G401 (cell line): ENCODE measurements at places on chromosomes 13 and 19.
A peak's percentile ranks its signal among the peaks of the same experiment; 100 is the strongest.

DNA sequence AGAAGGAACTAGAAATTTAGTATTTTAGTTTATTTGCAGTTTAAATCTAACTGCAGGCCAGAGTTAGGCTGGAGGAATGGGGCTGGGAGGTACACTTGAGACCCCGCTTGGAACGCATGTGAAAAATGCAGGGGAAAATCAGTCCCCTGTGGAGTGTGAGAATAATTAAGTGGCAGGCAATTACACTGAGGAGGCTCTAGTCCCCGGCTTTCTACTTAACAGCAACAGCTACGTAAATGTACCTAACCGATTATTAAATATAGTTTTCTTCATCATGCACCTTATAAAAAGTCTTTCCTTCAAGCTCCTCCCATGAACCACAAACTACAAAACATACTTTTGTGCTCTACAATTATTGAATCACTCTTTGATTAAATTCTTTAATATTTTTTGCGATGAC is 804 bp downstream of the ZNF708 start:
- peak; percentile 38 for DNase-seq

DNA sequence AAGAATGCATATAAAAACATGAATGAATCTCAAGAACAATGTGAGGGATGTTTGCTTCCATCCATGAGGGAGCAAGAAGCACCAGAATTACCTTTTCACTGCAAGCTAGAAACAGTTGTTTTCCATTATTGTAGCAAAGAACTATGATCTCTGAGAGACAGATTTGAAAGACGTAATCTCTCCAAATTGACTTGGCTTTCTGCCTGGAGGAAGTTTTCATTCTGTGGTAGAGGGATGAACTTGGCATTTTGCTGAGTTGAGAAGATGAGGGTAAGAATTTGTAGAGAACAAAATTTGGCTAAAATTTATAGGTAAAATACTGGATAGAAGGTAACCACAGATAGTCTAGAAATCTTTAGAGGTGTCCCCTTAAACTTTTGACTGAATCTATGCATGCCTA is 496.8 kb downstream of the TDRD3 start:
- DNase-seq = no peak

DNA sequence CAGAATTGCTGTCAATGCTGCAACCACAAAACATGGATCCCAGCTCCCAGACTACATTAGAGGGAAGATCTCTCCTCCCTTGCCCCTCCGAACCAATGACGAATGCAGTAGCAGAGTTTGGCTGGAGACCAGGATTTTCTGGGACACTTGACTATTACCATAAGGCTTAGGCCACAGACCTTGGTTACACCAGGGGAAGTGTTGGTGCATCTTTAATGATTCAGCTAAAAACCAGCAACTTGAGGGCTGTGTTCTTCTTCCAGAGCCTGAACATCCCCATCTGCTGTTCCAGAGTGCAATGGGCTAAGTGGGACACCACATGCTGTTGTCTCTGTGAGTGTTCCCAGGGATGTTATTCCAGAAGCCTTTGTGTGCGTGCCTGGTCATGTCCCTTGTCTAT is 528.2 kb downstream of the LMO7 start:
- peak; percentile 6 for DNase-seq

DNA sequence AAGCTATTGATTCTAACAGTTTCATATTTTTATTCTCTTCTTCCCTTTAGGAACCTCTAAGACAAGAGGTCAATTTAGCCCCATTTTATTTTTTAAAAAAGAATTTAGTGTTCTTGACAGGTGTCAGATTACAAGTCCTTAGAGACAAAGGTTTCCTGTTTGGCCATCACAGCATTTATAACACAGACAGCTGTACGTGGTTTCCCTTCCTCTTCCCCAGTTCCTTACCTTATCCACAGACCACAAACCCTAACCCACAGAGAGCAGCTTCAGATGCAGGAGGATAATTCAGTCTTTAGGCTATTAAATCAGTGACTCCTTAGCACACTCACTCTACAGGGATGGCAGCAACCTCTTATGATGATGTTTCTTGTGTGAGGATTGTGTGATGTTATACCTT is 1210.1 kb downstream of the DIAPH3 start:
- DNase-seq = no peak

DNA sequence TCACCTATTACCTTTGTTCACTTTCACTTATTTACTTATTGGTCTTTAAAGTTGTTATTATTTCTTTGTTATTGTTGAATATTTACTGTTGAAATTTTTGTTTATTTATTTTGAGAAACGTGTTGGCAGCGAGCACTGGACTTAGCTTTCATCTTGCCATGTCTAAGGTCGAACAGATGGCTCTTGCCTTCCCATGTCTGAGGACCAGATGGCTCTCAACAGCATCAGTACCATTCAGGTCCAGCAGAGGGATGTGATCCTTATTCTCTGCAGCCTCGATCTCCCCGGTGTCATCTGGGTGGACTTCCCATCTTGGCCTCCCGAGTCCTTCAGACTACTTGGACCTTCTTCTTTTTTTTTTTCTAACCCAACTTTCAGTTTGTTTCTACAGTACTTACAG is 1437.6 kb downstream of the UQCRFS1 start:
- DNase-seq = peak; percentile 36

GRCh38 chr13:103437651-103438050 is 371.4 kb upstream of the SLC10A2 start:
- DNase-seq = no peak

GRCh38 chr13:91401920-91402319 is 3.5 kb downstream of the GPC5 start:
- no peak for DNase-seq

GRCh38 chr13:33879118-33879517 is 61.2 kb downstream of the RFC3 start:
- DNase-seq = no peak

DNA sequence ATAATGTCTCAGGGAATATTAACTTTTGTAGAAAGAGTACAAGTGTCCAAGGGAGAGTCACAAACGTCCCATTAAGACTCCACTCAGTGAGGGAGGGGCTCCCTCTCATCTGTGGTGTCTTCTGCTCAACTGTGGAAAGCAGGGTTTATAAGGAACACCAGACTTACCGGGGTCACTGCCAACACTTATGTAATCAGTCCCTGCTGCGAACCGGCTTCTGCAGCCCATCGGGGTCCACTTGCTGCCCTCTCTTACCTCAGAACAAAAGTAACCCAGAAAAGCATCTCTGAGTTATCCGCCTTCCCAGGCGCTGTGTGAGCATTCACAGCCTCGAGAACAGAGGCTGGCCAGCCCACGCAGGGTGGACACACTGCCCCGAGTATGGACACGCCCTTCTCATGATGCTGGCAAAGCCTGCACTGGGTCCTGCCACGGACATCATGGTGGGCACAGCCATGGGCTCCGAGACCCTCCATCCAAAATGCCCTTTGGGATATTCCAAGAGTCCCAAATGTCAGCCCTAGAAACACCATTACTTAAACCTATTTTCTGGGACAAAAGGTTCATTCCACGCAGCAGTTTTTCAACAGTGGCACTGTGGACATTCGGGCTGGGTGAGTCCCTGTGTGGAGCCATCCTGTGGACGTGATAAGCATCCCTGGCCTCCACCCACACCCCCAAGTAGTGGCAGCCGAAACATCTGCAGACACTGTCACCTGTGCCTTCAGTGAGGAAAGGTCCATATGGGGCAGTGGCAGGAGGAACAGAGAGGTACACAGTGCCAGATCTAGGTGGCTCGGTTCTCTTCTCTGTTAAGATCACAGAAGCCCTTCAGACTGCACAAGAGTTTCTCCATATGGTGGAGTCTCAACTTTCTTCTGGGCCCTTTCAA is 63.9 kb downstream of the STK24 start:
- peak; percentile 62 for DNase-seq

- DNase-seq = no peak
Measured at GRCh38 chr13:45222516-45222915, 21.7 kb upstream of the KCTD4 start.

DNA sequence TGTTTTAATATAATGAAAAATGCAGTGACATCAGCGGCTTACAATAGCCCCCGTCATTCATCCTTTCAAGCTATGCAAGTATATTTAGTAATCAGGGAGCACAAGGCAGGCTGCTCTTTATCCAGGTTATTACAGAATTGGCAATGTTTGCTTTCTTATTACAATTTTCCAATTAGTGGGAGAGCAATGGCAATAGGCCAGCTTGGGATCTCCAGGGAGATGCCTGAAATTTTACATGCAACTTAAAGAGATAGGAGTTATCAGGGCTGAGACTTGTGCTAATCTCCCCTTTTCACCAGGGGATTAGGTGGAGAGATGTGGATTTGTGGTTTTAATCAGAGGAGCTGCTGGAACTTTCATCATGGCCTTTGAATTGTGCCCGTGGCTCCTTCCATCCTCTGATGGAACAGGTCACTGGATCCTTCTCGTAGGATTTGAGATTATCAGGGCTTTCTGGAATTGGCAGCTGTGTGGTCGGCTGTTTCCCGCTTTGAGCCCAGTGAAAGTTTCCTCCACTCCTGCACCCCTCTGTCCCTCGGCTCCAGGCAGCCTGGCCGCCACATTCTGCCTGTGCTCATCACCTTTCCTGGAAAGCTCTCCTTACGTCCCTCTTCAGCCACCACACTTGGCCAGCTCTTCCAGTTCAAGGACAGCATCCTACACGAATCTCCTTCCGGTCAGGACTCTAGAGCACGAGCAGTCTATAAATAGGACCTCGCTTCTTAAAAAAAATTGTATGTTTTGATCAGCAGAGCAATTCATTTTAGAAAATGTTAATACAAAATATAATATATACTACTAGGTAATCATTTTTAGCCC is 47.0 kb downstream of the CBY2 start:
- DNase-seq = no peak

- DNase-seq = no peak
Measured at GRCh38 chr13:47226516-47226915, 329.7 kb upstream of the HTR2A start.

DNA sequence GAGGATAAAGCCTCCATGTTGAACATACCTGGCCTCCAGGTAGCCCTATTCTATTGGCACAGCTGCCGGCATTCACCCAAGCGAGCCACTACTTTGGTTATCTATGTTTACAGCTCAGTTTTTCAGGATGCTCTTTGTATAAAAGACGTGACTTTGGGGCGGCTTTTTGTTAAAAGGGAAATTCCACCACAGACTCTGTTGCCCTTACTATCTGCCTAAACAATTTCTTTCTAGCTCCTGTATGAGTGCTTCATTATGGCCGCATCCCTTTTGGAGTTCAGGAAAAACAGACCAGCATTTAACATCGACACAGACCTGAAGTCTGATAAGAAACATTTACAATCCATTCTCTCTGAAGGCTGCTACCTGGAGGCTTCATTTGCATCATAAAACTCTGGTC is 9.1 kb upstream of the IGSF23 start:
- DNase-seq = no peak

DNA sequence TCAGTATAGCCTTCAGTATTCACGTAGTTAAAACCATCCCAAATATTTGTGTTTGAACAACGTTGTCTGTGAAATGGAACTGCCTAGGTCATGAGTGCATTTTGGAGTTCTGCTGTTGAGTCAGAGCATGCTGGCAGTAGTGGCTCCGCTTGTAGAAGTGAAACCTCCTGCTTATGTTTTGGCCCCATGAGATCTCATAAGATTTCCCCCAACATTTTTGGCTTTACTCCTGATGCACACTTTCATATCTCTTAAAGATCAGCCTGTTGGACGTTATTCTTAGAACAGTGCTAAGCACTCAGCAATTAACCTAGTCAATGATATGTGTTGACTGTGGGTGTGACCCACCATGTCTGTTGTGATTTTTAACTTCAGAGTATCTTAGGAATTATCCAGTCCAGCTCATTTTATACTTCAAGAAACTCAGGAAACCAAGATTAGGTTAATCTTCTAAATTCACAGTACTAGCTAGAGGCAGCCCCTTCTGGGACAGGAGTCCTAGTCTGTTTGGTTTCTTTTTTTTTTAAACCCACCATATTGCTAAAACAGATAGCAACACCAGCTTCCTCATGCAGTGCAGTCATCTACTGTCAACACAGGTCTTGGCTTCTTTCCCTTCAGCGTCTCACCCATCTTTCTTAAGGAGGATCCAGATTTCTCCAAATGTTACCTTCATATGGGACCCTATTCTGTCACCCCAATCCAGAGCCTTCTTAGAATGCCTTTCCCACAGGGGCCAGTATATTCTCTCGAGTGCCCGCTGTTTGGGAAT is 26.2 kb downstream of the RAP2A start:
- no peak for DNase-seq

DNA sequence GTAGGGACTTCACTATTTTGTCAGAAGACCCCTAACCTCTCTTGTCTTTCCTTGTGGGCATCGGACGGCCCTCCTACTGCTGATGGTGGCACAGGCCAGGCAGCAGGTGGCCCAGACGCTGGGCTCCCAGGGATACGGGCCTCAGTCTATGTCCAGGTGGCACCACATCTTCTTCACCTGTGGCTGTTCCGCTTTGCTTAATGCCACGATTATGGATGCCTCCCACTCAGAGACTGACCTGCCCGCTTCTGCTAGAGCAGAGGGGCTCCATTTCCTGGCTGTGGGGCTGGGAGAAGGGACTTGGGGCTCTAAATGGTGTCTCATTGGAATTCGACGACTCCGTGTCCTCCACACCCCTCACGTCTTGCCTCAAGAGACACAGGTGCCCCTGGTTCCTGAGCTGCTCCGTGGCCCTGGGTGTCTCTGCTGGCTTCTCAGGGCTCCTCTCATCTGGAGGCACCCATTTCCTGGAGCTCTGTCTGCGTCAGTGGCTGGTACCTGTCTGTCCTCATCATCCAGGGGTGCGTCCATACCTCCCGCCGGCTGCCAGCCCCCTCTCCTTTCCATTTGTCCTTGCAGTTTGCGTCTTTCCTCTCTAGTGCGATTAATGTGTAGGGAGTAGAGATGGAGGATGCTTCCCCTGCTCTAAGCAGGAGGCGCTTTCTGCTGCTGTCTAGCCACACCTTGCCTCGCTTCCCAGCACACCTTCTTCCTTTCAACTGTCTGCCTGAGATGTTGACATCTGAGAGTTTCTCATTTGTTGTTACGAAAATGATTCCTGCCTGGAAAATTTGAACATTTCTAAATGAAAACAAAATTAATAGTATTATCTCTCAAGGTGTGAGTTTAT is 63.4 kb downstream of the TEX29 start:
- no peak for DNase-seq

DNA sequence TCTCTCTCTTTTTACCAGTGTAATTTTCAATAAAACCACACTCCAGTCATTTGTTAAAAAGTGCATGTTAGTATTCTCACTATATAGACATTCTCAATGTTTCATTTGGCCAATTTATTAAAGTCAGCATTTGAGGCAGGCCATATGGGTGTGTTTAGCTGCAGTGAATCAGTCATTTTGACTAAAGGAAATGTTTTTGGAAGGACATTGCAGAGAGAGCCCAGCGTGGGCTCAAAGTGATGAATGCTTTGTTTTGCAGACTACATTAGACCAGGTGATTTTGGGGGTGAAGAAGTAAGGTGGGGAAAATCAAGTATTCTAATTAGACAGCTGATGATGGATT is 116.7 kb downstream of the POSTN start:
- no peak for DNase-seq

- peak; percentile 21 for DNase-seq
Measured at GRCh38 chr19:49637821-49638738, 1.9 kb downstream of the RRAS start.

GRCh38 chr19:3836887-3837286 is 32.0 kb downstream of the ZFR2 start:
- no peak for DNase-seq

- DNase-seq = no peak
Measured at GRCh38 chr13:75968103-75968838, 332.1 kb downstream of the LMO7 start.
